Right renal pelvis (tissue), 4 donors: ENCODE measurements at places on chromosomes 12 and 14.

- DNase-seq: no peak
Observed at GRCh38 chr14:73958591-73958990, 8.5 kb downstream of the COQ6 start.

- no peak for DNase-seq
Observed at GRCh38 chr14:37864861-37865718, 269.7 kb downstream of the TTC6 start.

GRCh38 chr12:58844161-58844560 lies 76.1 kb downstream of the LRIG3 start:
- DNase-seq: no peak

DNA sequence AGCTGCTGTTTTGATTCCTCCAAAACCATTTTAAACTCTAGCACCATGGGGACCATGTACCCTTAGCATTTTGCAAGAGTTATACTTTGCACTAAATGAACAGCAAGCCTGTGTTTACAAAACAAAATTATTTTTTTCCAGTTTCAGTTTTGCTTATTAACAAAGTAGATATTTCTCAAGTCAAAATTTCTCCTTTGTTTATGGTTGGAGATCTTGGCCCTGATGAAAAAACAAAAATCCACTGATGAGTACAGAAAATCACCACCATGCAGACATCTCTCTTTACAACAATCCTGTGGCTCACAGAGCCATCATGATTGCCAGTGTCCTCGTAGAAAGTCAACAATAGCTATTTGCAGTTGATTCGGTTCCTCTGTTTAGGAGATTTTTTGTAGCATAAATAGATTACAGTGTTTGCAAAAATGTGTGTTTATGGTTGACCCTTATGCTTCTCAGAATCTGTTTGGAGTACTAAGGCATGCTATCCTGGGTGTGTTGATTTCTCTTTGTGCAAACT lies 201.1 kb upstream of the NUDT4 start:
- no peak for DNase-seq

GRCh38 chr14:91059576-91060350 lies 678 bp downstream of the RPS6KA5 start:
- no peak for DNase-seq

GRCh38 chr12:77980782-77981181 lies 150.1 kb downstream of the NAV3 start:
- DNase-seq: no peak

DNA sequence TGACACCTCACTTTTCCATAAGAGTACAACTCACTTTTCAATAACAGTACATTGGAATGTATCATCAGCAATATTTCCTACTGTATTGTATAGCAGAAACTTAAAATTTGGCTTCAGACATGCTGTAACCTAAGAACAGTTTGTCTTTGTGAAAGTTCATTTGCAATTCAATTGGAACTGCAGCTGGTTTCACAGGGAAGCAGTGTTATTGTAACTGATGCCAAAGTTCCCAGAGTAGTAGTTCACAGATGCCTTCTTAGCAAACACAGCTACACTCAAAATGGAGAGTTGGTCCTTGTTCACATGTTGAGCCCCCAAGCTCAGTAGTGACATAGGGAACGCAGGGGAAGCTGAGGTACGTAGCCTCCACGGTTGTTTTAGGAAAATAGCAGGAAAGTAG lies 23.3 kb downstream of the PPP1R36 start:
- no peak for DNase-seq

DNA sequence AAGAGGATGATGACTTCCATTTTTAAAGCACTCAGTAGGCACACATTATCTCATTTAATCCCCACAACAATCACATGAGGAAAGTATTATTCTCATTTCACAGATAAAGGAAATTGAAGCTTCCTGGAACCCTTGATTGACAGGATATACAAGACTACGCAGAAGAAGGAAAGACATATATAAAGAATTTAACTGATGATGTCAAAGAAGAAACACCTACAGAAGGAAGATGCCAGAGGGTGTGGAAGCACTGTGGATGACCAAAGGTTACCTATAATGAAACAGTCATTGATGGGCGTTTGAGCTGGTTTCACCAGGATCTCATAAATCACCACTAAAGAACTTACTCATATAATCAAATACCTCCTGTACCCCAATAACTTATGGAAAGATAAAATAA lies 197.4 kb downstream of the SLC25A21 start:
- DNase-seq: no peak
